Esophagus muscularis mucosa (tissue), 4 donors: ENCODE measurements at places on chromosomes 12 and 14. TPM values are rescaled to one million over a fixed set of nuclear protein-coding genes. Genes with fewer than 3 reads are reported as not detected.

DNA sequence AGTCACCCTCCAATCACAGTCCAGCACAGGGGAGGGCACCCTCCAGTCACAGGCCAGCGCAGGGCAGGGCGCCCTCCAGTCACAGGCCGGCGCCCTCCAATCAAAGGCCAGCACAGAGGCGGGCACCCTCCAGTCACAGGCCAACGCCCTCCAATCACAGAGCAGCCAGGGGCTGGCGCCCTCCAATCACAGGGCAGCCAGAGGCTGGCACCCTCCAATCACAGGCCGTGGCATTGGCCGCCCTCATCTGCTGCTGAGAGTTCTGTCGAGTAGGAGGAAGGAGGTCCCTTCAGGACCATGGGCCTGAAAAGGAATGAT lies 26.6 kb downstream of the DDX51 start:
- H3K4me3 ChIP-seq, result no peak overlapping the region
- peaks cover 76% of the 10 kb centered on the region for H3K36me3 ChIP-seq
- H3K4me1 ChIP-seq, result no peaks in the 10 kb centered on the region
- no peak for DNase-seq
- H3K27ac ChIP-seq, result no peak overlapping the region

ESPL1 gene
- total RNA-seq, result under 0.01 TPM

DNA sequence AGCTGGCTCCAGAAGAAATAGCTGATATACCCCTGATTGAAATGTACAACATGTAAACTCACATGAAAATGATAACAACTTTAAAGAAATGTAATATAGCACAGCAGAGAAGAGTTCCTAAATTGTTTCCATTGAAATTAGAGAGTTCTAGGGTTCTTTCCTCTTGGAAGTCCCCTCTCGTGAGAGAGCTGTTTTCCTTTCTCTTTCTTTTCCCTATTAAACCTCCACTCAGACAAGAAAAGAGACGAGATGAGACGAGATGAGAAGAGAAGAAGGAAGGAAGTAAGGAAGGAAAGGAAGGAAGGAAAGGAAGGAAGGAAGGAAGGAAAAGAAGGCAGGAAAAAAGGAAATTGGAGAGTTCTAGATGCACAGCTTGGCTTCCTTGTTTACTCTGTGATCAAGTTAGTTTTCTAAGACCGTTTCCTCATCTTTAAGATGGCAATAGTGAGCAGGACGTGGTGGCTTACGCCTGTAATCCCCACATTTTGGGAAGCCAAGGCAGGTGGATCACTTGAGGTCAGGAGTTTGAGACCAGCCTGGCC lies 11.9 kb downstream of the DRAM1 start:
- H3K27me3 ChIP-seq, result no peaks in the 10 kb centered on the region
- no peak overlapping the region for H3K4me3 ChIP-seq
- DNase-seq, result no peak
- peaks cover 23% of the 10 kb centered on the region for H3K4me1 ChIP-seq

LGALS3 gene
- 286 TPM for total RNA-seq

KRR1 gene
- 27.8 TPM for total RNA-seq

- H3K27me3 ChIP-seq, result no peaks in the 10 kb centered on the region
- H3K4me3 ChIP-seq, result no peak overlapping the region
- no peak overlapping the region for H3K27ac ChIP-seq
Observed at GRCh38 chr14:38079268-38079667, 128.4 kb upstream of the SSTR1 start.

HCAR2 gene
- total RNA-seq, result not detected

GRCh38 chr14:96852823-96853422 lies 55.7 kb downstream of the VRK1 start:
- no peaks in the 10 kb centered on the region for H3K4me1 ChIP-seq
- no peak overlapping the region for H3K4me3 ChIP-seq
- H3K36me3 ChIP-seq, result peaks cover 34% of the 10 kb centered on the region
- H3K27me3 ChIP-seq, result no peaks in the 10 kb centered on the region

GRCh38 chr12:46904406-46905238 lies 78.8 kb upstream of the SLC38A4 start:
- no peak overlapping the region for H3K4me3 ChIP-seq
- H3K27ac ChIP-seq, result no peak overlapping the region
- H3K36me3 ChIP-seq, result no peaks in the 10 kb centered on the region

GALC gene
- total RNA-seq, result 15.7 TPM

LRRC10 gene
- not detected for total RNA-seq

TAS2R46 gene
- not detected for total RNA-seq

- H3K27me3 ChIP-seq, result no peaks in the 10 kb centered on the region
- no peaks in the 10 kb centered on the region for H3K36me3 ChIP-seq
- H3K4me3 ChIP-seq, result no peak overlapping the region
- H3K27ac ChIP-seq, result no peak overlapping the region
- H3K4me1 ChIP-seq, result no peaks in the 10 kb centered on the region
Observed at GRCh38 chr14:70245026-70245425, 56.3 kb upstream of the SLC8A3 start.

SERPINA9 gene
- total RNA-seq, result not detected

GMPR2 gene
- total RNA-seq, result 53.2 TPM

GALNT16 gene
- total RNA-seq, result 8.6 TPM

DNA sequence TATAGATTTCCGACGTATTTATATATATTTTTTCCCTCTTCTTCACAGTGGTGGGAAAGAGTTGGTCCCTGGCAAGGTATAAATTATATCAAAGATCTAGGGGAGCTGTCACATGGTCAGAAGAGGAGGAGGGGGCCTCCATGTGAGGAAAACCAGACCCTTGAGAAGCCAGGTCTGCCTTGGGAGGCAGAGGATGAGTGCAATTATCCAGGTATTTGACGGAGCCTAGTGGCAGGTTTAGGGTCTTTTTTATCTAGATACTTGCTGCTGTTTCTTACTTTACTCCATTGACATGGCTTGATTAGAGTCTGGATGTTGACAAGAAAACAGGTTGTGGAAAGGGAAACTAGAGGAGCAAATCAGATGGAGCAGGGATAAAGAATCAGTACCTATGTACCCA lies 5.5 kb downstream of the COPZ1 start:
- no peaks in the 10 kb centered on the region for H3K27me3 ChIP-seq
- H3K27ac ChIP-seq, result no peak overlapping the region
- H3K4me1 ChIP-seq, result peaks cover 86% of the 10 kb centered on the region
- no peak for DNase-seq

DNA sequence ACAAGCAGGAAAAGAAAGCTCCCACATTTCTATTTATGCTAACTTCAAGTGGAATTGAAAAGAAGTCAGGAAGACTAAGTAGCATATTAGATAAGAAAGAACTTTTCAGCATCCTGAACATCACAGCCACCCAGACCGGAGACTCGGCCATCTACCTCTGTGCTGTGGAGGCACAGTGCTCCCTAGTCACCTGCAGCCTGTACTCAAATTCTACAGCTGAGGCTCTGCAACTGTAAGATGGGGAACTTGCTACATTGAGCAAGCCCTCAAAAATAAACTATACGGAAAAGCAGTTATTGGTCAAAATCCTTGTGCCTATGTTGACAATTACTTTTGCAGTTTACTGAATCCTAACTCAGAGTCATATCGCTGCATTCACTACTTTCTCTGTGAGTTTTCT lies 361.9 kb downstream of the DAD1 start:
- no peak overlapping the region for H3K4me3 ChIP-seq
- H3K27ac ChIP-seq, result no peak overlapping the region
- H3K4me1 ChIP-seq, result peaks cover 5% of the 10 kb centered on the region
- H3K36me3 ChIP-seq, result no peaks in the 10 kb centered on the region
- no peaks in the 10 kb centered on the region for H3K27me3 ChIP-seq

PIWIL1 gene
- total RNA-seq, result under 0.01 TPM

DNA sequence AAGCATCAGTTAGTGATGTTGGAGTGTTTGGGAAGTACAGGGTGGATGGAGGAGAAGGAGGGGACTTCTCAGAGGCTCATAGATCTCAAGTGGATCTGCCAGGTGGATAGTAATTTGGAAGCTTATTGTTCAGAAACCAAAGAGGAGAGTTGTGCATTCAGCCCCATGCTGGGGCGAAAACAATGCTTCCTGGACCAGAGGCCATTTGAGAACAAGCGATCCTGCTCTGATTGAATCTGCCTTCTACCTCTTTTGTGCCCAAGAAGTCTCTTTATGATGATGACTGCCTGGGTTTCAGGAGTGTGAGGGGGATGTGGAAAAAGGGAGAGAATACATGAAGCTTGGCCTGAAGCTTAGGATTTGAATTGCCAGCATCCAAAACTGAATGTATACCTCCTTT lies 110.8 kb upstream of the SRRM4 start:
- no peaks in the 10 kb centered on the region for H3K36me3 ChIP-seq
- no peak for DNase-seq
- H3K4me3 ChIP-seq, result no peak overlapping the region
- H3K27me3 ChIP-seq, result no peaks in the 10 kb centered on the region
- no peaks in the 10 kb centered on the region for H3K4me1 ChIP-seq

DNA sequence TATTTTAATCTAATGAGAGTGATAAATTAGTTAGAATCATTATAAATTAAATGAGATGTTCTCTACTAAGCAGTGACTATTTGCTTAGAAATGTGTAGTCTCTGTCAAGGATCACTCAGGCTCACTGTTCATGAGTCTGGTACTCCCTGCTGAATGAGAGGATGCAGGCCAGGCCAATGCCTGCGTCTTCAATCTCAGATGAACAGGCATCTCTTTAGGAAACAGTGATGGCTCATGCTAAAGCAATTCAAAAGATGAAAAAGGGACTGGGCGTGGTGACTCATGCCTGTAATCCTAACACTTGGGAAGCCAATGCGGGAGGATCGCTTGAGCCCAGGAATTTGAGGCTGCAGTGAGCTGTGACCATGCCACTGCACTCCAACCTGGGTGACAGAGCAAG lies 106.8 kb downstream of the ZFC3H1 start:
- no peak for DNase-seq
- H3K4me3 ChIP-seq, result no peak overlapping the region
- no peaks in the 10 kb centered on the region for H3K4me1 ChIP-seq
- H3K36me3 ChIP-seq, result no peaks in the 10 kb centered on the region
- H3K27ac ChIP-seq, result no peak overlapping the region

- H3K4me1 ChIP-seq, result no peaks in the 10 kb centered on the region
- H3K27me3 ChIP-seq, result no peaks in the 10 kb centered on the region
- no peaks in the 10 kb centered on the region for H3K36me3 ChIP-seq
- H3K27ac ChIP-seq, result no peak overlapping the region
- no peak overlapping the region for H3K4me3 ChIP-seq
Observed at GRCh38 chr14:100907240-100907639, 3.7 kb upstream of the RTL1 start.

DNA sequence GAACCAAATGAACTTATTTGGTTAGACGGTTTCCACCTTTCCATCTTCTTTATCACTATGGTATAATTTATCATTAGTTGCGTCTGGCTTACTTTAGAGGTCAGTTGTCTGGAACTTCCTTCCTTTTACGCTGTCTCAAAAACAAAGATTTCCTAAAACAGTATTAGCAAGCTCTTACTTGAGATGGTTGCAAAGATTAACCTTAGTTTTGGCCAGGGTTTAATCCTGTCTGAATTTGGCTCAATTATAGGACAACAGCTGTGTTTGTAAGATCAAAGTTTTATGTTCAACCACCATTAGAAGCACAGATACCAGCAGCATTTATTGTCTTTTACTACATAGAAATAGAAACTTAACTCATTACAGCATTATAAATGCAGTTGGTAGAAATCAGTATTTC lies 7.9 kb upstream of the WASHC3 start:
- H3K4me3 ChIP-seq, result no peak overlapping the region
- DNase-seq, result no peak
- no peaks in the 10 kb centered on the region for H3K27me3 ChIP-seq
- no peaks in the 10 kb centered on the region for H3K36me3 ChIP-seq

DNA sequence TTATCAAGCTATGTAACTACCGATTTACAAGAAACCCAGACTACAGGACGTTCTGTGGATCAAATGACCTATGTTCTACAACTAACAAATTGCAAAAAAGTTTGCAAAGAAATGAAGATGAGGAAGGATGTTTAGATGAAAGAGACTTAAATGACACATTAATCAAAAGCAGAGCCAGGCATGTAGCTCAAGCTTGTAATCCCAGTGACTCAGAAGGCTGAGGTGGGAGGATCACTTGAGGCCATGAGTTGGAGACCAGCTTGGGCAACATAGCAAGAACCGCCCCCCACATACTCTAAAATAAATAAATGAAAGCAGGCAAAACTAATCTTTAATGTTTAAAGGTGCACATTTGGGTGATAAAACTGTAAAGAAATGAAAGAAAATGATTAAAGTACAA lies 331.9 kb downstream of the BTG1 start:
- DNase-seq, result no peak
- H3K4me3 ChIP-seq, result no peak overlapping the region
- H3K27ac ChIP-seq, result no peak overlapping the region
- no peaks in the 10 kb centered on the region for H3K27me3 ChIP-seq

- H3K27ac ChIP-seq, result no peak overlapping the region
- no peaks in the 10 kb centered on the region for H3K36me3 ChIP-seq
- H3K4me3 ChIP-seq, result no peak overlapping the region
Observed at GRCh38 chr12:95181103-95181502, 36.2 kb downstream of the FGD6 start.

DNA sequence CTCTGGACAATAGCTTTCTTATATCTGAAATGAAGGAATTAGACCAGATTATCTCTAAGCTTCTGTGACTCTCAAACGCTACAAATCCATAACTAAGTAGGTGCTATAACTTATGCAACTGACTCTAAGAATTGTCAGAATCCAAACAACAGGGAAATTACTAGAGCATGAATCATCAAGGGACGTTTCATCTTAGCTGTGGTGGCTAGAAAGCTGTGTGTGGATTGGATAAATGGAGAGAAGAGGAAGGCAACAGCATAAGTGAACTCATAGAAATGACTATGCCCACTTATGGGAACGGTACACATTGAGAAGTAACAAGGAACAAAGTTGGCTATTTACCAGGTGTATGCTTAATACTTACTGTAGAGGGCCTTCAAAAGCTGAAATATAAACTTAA lies 96.0 kb upstream of the NEDD1 start:
- no peaks in the 10 kb centered on the region for H3K27me3 ChIP-seq
- no peaks in the 10 kb centered on the region for H3K36me3 ChIP-seq
- no peak overlapping the region for H3K4me3 ChIP-seq

GRCh38 chr12:30178916-30179315 lies 395.2 kb upstream of the TMTC1 start:
- H3K4me3 ChIP-seq, result no peak overlapping the region
- H3K27me3 ChIP-seq, result no peaks in the 10 kb centered on the region
- DNase-seq, result no peak
